ENCODE measurements at places on chromosomes 13 and 19.

DNA sequence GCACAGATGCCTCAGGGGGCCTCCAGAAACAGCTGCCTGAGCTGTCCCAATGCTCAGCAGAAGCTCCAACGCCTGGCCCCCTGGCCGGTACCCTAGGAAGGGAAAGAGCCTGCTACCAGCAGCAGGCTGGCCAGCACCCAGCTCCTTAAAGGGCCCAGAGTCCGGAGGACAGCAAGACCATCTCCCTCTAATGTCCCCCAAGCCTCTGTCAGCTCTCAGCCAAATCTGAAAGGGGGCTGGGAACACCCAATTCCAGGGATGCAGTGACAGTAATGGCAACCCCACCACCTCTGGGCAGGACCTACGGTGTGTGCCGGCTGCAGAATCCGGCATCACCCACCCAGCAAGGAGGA, 4.2 kb downstream of the PPP6R1 start:
- no peak for DNase-seq

GRCh38 chr13:33194820-33195692, 90.5 kb downstream of the STARD13 start:
- no peak for DNase-seq

- no peak for DNase-seq
Observed at GRCh38 chr19:35055715-35056179, 14.2 kb downstream of the HPN start.

GRCh38 chr13:91017669-91018053, 329.8 kb upstream of the MIR17HG start:
- DNase-seq, result no peak

GRCh38 chr13:73074014-73074413, 15.2 kb downstream of the KLF5 start:
- DNase-seq, result no peak

GRCh38 chr19:40519352-40520322, 52.8 kb downstream of the SPTBN4 start:
- no peak for DNase-seq

DNA sequence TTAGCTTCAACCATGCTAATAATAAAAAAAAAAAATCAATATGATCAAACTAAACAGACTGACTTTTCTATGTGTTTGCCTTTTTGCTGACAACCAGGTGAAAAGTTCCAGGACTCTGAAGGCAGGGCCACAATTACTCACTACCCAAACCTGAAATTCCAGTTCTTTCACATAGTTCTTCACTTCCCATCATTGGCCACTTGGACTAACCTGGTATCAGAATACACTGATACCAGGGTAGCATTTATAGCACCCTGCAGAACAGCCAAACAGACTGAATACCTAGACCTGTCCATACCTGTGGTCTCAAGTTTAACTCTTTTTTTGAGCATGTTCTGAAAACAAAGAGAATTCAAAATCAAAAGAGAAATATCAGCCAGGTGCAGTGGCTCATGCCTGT, 25.1 kb downstream of the ELF1 start:
- no peak for DNase-seq

DNA sequence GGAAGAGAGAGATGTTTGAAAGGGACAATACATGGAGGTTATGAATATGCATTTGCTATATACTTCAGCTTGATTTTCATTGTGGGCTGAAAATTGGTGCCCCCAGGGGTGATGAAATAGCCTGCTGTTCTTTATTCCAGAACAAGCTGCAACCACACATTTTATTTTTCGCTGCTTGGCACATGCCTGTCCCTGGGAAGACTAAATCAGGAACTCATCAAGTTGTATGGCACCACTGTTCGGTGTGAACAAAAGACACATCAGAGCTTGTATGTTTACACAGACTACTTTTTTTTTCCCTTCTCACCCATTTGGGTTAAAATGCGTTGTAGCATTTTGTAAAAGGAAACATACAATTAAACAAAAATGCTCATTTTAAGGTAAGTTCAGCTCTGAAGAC, 230.7 kb downstream of the NALCN start:
- no peak for DNase-seq

GRCh38 chr13:100347968-100348367, 240.6 kb downstream of the GGACT start:
- DNase-seq, result no peak

- no peak for DNase-seq
Observed at GRCh38 chr19:47497050-47497766, 13.2 kb upstream of the KPTN start.

- DNase-seq, result no peak
Observed at GRCh38 chr19:42577016-42577415, 17.7 kb downstream of the CEACAM8 start.

- no peak for DNase-seq
Observed at GRCh38 chr13:47869776-47870175, 131.3 kb downstream of the SUCLA2 start.

GRCh38 chr13:90800082-90800746, 547.3 kb upstream of the MIR17HG start:
- no peak for DNase-seq

GRCh38 chr19:647566-648284, 8.0 kb downstream of the FGF22 start:
- DNase-seq, result no peak

GRCh38 chr13:102556806-102557205, 40.0 kb upstream of the TPP2 start:
- peak; percentile 0 for DNase-seq

GRCh38 chr19:31675193-31675913, 326.1 kb upstream of the TSHZ3 start:
- no peak for DNase-seq

DNA sequence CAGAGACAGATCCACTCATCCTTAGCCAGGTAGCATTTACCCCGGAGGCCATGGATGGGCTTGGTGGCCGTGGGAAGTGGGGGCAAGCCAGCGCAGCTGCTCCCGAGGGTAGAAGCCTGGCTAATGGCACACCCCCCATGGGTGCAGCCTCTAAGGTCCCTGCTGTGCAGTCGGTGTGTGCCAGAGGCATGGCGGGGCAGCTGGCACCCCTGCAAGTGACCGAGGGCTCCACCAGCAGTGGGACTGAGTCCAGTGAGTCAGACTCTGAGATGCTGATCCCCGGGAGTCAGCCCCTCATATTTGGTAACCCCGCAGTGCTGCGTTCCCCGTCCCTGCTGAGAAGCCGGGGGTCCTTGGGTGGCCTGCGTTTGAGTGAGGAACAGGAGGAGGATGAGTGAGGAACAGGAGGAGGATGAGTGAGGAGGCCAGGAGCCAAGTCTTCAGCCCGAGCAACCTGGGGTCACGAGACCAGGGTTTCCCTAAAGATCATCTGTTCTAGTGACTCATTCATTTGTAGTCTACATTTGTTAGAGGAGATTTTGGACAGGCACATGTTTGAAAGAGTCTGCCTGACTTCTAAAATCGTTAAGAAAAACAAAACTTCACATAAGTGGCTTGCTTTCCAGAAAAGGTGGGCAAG, 180.7 kb downstream of the STK24 start:
- DNase-seq, result no peak

DNA sequence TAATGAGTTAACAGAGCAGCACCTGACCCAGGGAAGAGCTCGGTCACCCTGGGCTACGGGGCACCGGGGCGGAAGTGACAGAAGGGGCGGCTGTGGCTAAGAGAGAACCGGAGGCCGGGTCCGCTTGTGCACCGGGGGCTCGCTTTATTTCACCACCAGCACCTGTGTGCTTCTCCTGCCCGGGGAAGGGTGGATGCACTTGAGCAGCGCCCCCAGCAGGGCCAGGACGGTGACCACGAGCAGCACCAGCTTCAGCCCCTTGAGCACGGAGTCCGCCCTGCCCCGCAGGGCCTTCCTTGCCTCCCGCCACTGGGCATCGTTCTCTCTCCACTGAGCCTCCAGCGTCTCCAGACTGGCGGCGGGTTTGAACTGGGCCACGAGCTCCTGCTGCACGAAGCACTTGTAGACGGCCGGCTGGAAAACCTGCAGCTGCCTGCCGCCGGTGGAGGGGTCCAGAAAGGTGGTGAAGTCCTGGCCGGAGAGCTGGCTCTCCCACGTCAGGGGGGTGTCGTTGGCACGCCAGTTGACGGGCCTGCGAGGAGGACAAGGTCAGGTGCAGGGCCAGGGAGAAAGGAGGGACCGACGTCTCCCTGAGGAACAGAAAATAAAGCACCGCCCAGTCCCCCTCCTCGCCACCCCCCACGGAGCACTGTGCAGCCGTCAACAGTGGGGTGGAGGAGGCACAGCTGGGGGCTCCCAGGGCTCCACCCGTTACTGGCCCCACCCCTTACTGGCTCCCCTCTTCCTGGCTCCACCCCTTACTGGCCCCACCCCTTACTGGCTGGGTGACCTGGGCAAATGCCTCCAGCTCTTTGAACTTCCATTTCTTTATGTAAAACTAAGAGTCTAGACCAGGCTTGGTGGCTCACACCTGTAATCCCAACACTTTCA, 3.6 kb downstream of the FAM187B start:
- no peak for DNase-seq

- DNase-seq, result no peak
Observed at GRCh38 chr13:80256352-80256932, 84.5 kb downstream of the SPRY2 start.

DNA sequence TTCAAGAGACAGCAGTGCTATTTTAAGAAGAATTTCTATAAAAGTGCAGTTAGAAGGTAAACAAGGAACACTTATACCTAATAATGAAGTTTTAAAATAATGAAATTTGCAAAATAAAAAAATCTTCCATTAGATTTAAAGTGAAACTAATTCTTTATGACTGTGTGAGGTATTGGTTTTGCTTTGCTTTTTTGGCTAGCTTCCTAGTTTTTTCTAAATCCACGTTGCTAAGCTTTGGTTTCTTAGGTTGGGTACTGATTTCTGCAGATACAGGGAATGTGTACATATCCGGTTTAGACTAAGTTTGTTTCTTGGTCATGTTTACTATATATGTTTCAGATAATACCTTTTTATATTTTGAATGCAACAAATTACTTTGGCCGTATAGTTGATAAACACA, 59.8 kb downstream of the SLC7A9 start:
- DNase-seq, result no peak

DNA sequence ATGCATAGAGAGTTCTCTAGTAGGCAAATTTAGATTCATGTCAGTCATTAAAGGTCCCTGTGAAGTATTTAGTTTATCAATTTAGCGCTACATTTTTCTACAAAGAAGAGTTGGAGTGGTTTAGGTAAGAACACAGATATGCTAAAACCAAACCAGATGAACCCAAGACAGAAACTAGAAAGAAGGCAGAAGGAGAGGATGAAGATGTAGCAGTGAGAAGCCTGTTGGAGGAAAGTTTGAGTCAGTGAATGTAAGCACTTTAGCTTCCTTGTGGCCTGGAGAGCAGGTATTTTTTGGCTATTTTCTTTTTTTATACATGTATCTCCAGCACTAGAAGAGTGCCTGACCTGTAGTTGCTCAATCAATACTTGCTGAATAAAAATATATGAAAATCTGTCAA, 223.7 kb downstream of the KCNRG start:
- no peak for DNase-seq

- no peak for DNase-seq
Observed at GRCh38 chr13:48892053-48892687, 83.5 kb upstream of the FNDC3A start.

DNA sequence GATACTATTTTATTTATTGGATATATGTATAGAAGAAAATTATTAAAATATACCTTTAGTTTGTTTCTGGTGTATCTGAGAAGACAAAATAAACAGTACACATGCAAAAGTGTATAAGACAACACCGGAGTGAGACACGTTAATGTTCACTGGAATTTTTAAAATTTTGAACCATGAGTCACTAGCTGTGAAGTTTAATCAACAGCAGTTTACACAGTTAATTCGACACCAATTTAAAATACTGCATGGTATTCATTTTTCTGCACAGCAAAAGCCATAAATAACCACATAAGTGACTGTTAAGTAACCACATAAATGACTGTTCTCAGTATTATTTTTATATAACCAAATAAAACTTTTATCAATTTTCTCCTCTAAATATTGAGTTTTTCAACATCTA, 418.7 kb upstream of the NBEA start:
- no peak for DNase-seq

GRCh38 chr13:60220072-60220471, 56.3 kb upstream of the DIAPH3 start:
- no peak for DNase-seq

All from NCI-H2107 (cell line).